CD8-positive, alpha-beta T cell (primary cell): ENCODE measurements at places on chromosomes 1 and 21. TPM values are rescaled to one million over a fixed set of nuclear protein-coding genes. Genes with fewer than 3 reads are reported as not detected.

Gene TNFSF4
- total RNA-seq, result 0.16 TPM

Gene PSMB2
- 36.8 TPM for total RNA-seq

Gene SPRR1B
- not detected for total RNA-seq

Gene TTC22
- 4.2 TPM for total RNA-seq

Gene CLEC20A
- not detected for total RNA-seq

Gene DDAH1
- not detected for total RNA-seq

Gene SH3D21
- total RNA-seq, result 2.1 TPM

Gene NOS1AP
- total RNA-seq, result not detected

Gene CR1
- 8.0 TPM for total RNA-seq

Gene TMCC2
- total RNA-seq, result 2.0 TPM

Gene LAX1
- total RNA-seq, result 16.1 TPM

Gene ZNF326
- 55.5 TPM for total RNA-seq

Gene CELA3B
- total RNA-seq, result not detected

Gene SLAMF6
- total RNA-seq, result 5.2 TPM

Gene LCE2B
- not detected for total RNA-seq

Gene MFSD2A
- total RNA-seq, result 5.9 TPM
